SK-N-SH (cell line): ENCODE measurements at places on chromosomes 5 and 9.

- no peak for DNase-seq
These were observed 196.6 kb downstream of the SGCD start for GRCh38 chr5:156523607-156524006.

- DNase-seq: no peak
These were observed 40.6 kb downstream of the ACTL7B start for GRCh38 chr9:108815156-108815555.

- DNase-seq: peak; percentile 47
These were observed 3.5 kb upstream of the CNTFR start for GRCh38 chr9:34592895-34593601.

- no peak for DNase-seq
These were observed 228.7 kb downstream of the NTRK2 start for GRCh38 chr9:84898188-84898587.

GRCh38 chr9:121424024-121424432 lies 54.0 kb upstream of the STOM start:
- no peak for DNase-seq

DNA sequence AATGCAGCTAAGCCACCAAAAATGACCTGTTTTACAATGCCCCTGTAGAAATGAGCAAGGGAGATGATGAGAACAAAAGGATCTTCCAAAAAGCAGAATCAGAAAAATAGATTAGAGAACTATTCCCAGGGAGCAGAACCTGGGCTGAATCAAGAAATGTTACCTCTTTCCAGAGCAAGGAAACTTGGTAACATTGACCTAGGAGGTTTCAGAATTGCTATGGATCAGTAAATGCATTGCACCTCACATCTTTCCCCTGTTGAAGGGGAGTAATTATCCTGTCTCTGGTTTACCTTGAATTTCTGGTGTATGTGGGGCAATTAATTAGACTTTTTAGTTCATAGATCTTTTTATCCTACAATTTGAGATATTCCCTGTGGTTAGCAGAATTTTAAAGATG lies 151.2 kb upstream of the RAI14 start:
- DNase-seq: no peak

DNA sequence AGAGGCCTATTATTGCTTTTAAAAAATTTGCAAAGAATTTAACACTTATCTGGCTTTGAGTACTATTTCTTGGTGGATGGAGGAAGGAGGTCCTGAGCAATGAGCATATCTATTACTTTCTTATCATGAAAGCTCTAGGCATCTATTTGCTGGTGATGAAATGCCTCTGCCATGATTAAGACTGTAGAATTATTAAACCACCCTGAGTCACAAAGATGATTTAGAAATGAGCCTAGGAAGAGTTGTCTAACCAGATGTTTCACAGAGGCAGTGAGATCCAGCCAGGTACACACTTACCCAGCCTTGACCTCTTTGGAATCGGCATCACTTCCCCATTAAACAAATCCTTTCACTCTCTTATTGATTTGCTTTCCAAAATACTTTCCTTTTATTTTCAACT lies 304.4 kb upstream of the KIF2A start:
- no peak for DNase-seq

- peak; percentile 63 for DNase-seq
These were observed 10.4 kb downstream of the PTCH1 start for GRCh38 chr9:95506428-95506677.

- DNase-seq: no peak
These were observed 82.4 kb upstream of the IFNK start for GRCh38 chr9:27441741-27442070.

DNA sequence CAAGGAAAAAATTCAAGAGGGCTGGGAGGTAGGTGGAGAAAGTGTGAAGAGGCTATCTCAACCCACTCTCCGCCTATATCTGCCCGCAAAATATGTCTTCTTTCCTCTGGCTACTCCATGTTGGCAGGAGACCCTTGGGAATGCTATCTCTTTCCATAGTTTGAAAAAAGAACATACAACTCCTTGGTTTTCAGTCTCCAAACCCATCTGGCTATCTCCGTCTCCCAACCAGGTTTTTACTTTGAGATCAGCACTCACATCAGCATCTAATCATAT lies 109.9 kb upstream of the IFNE start:
- no peak for DNase-seq

GRCh38 chr9:128361296-128361985 lies 9.7 kb upstream of the URM1 start:
- no peak for DNase-seq

- DNase-seq: peak; percentile 89
These were observed 31.6 kb upstream of the UBAC1 start for GRCh38 chr9:135992486-135993408.

- DNase-seq: no peak
These were observed 100.0 kb downstream of the SEMA5A start for GRCh38 chr5:9445826-9446388.

GRCh38 chr9:92983984-92984589 lies 36.8 kb downstream of the FGD3 start:
- DNase-seq: no peak

GRCh38 chr9:23603311-23603710 lies 222.7 kb downstream of the ELAVL2 start:
- DNase-seq: no peak

DNA sequence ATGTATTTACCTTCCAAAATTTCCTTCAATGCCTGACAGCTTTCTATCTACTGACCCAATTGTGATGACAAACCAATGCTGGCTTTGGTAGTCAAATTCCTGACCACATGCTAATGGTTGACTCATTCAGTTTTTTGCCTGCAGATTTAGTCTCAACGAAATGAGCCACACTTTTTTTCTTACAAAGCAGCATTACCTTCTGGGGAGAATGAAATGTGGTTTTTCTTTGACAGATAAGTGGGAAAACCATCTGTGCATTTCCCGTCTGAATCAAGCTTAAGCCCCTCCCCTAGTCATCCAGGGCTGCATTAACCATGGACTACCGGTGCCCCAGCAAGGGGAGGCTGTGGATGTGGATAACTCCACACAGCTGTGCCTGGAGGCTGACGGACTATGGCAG lies 99.6 kb upstream of the TAF11L2 start:
- DNase-seq: peak; percentile 60

DNA sequence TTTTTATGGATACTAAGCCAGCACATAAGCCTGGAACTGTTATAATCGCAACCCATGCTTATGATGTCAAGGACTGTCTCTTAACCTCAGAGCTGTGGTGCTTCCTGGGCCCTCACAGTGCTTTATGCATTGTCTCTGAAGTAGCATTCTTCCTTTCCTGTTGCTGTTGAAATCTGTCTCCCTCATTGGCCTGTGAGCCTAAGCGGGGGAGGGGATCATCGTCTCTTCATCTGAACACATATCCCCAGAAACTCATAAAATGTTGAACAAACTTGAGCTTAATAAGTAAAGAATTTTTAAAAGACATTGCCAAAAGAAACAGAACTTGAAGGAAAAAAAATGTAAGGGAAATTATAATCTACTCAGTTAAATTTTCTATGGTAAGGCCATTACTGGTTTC lies 80.3 kb downstream of the SGCD start:
- DNase-seq: no peak

DNA sequence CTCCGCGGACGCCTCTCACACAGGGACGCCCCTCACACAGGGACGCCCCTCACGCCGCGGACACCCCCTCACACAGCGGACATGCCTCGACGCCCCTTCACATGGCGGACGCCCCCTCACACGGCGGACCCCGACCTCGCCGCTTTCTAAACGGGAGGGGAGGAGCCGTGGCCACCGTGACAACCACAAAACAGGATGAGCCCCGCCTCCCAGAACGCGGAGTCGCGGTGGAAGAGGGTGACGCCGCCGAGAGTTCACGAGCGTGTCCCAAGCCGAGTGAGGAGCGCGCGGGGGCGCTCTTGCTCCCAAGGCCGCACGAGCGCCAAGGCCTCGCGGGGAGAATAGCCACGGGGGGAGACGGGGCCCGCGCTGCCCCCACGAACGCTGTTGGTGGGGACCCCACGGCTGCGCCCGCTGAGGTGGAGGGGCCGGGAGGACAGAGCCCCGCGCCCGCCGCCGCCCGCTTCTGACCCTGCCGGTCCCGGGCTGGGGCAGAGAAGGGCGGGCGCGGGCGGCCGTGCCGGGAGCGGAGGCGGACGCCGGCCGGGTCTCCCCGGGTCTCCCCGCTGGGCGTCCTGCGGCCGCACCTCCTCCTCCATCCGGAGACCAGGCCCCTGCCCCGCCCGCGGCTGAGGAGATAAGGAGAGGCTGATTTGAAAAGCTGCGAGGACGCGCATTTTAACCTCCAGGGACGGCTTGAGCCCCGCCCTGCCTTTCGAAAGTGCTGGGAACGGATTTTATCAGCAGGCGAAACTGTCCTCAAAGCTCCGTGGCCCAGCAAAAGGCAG lies 3.9 kb upstream of the NKD2 start:
- peak; percentile 78 for DNase-seq

- DNase-seq: no peak
These were observed 82.4 kb upstream of the NREP start for GRCh38 chr5:111839438-111839837.

GRCh38 chr9:15349892-15350761 lies 43.1 kb upstream of the TTC39B start:
- DNase-seq: no peak

GRCh38 chr5:175796536-175797499 lies 74.6 kb upstream of the CPLX2 start:
- DNase-seq: peak; percentile 80

- no peak for DNase-seq
These were observed 142.5 kb downstream of the GABRB2 start for GRCh38 chr5:161403996-161404395.

DNA sequence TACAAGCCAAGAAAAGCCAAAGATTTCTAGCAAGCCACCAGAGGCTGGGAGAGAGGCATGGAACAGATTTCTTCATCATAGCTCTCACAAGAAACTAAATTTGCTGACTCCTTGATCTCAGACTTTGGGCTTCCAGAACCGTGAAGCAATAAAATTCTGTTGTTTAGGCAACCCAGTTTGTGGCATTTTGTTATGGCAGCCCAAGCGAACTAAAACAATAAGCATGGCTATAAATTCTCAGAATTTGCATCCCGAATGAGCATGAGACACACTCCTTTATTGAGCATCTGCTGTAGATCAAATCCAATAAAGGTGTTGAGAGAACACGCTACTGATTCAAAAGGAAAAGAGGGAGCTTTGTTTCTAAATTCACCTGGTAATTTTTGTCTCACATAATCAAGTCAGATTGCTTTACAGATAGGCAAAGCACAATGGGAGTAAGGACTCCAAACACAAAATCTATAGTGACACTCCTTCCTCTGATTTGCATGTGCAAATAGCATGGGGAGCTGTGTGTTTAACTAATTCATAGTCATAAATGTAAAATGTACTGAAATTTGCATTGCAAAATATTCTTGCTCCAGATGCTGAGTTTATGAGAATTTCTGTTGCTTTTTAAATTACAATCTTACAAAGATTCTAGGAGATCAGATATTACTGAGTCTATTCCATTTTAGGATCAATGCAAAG lies 308.7 kb downstream of the MED10 start:
- DNase-seq: no peak

DNA sequence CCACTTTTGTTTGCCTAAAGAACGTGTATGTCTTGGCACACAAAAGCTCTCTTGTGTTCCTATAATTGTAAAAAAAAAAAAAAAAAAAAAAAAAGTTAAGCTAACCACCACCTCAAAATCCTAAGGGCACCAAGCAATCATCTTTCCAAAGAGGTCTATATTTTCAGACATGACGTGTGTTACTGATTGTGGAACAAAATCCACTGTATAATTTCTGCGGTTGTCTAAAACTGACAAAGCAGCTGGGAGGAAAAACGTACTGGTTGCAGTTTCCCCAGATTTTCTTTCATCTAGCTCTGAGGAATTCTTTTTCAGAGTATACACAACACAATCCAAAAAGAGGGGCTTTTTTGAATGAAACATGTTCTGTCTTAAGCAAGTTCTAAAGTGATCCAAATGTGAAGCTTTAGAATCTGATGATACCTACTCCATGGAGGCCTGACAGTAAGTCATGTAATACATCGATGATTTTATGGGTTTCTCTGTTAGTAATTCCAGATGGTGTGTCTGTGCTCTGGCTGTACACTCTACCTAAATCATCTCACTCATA lies 375.6 kb upstream of the NUDT12 start:
- no peak for DNase-seq

- DNase-seq: no peak
These were observed 8.4 kb downstream of the TPPP start for GRCh38 chr5:684751-685216.

DNA sequence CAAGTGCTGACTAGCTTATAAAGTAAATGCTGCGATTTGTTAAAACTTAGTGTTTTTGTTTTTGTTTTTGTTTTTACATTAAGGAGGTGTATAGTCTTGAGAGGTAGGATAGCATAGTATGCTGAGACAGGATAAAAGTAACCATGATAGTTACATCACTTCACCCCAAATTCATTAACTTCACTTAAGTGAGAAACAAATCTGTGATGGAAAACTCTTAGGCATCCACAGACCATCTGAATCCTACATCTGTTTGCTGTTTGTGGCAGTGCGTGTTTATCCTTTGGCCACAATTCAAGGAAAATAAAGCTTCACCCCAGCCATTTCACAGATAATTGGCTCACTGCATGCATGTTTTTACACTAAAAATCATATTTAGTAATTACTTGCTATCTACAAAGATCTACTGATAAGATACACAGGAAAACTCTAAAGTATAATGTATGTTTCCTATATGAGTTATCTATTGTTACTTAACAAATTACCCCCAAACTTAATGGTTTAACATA lies 82.0 kb downstream of the ZNF622 start:
- DNase-seq: peak; percentile 47

- no peak for DNase-seq
These were observed 308.1 kb downstream of the CTNND2 start for GRCh38 chr5:11596185-11596584.

- DNase-seq: no peak
These were observed 113.4 kb upstream of the CCNH start for GRCh38 chr5:87526131-87526530.

- DNase-seq: no peak
These were observed 38.0 kb upstream of the TCERG1 start for GRCh38 chr5:146409054-146409671.

DNA sequence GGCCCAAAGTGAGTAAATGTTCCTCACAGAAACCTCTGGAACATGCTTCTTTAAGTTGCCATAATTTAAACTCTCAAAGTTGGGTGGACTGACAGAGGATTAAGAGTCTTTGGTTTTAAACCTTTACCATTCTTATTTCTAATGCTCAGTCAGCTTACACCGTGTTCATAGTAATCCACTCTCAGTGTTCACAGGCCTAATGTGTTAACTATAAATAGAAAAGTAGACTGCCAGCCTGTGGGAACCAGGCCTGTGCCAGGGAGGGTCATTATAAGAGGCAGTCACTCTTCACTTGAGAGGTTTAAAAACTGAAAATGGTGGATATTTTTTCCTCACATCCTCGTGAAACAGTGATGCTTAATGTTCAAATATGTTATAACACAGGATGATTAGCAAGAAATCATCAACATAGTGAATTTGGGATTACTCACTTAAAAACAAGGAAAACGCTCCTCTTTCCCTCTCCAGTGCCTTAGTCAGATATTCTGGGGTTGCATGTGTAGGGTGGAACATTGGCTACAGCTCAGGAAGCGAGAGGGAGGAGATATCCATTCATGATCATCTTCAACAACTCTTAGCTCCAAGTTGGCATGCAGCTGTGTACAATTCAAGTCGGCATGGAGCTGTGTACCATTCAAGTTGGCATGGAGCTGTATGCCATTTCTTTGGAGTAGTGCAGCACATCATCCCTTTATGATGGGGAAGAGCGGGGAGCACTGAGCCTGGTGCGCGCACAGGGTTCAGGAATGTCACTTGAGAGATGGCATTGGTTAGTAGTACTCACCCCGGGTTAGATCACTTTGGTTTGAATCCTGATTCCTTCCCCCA lies 65.8 kb downstream of the KIAA1958 start:
- no peak for DNase-seq
